Fibroblast of lung (primary cell): ENCODE measurements at places on chromosomes 12 and 14. TPM values are rescaled to one million over a fixed set of nuclear protein-coding genes. Genes with fewer than 3 reads are reported as not detected.

Gene RFLNA
- total RNA-seq, result 0.26 TPM in 1 of 2 replicates, not detected in the other

Gene NRIP2
- total RNA-seq, result under 0.01 and 0.17 TPM in 2 replicates

Gene KIF5A
- total RNA-seq, result 0.51 and 1.3 TPM in 2 replicates

Gene PPP2R5C
- total RNA-seq, result 82.7 and 86.0 TPM in 2 replicates

Gene ANKRD33
- under 0.01 TPM in 1 of 2 replicates, not detected in the other for total RNA-seq

Gene GPHN
- total RNA-seq, result 9.8 and 13.9 TPM in 2 replicates

Gene GPR162
- 11.1 and 11.8 TPM in 2 replicates for total RNA-seq

Gene CBLN3
- total RNA-seq, result 2.6 and 5.3 TPM in 2 replicates

Gene STX2
- total RNA-seq, result 35.2 and 40.6 TPM in 2 replicates

Gene KLRG1
- total RNA-seq, result 1.0 and 1.8 TPM in 2 replicates

Gene KRT6C
- total RNA-seq, result not detected in 2 replicates

Gene MMP17
- 10.8 and 13.5 TPM in 2 replicates for total RNA-seq

Gene IQSEC3
- 0.77 and 1.3 TPM in 2 replicates for total RNA-seq

Gene SYNE3
- total RNA-seq, result 15.9 and 24.1 TPM in 2 replicates

Gene MBIP
- total RNA-seq, result 11.0 and 14.2 TPM in 2 replicates

Gene APEX1
- total RNA-seq, result 66.6 and 86.5 TPM in 2 replicates

Gene GDF3
- not detected in 2 replicates for total RNA-seq

Gene KLC1
- 138 and 219 TPM in 2 replicates for total RNA-seq

Gene CYP46A1
- under 0.01 and 0.33 TPM in 2 replicates for total RNA-seq

Gene GLT8D2
- 12.6 and 36.3 TPM in 2 replicates for total RNA-seq

Gene RIMBP2
- total RNA-seq, result under 0.01 and 0.17 TPM in 2 replicates

Gene TM9SF1
- 49.6 and 61.6 TPM in 2 replicates for total RNA-seq

Gene PLA2G1B
- 0.51 TPM in 1 of 2 replicates, not detected in the other for total RNA-seq

Gene PDZRN4
- not detected in 2 replicates for total RNA-seq

Gene AREL1
- total RNA-seq, result 23.4 and 28.2 TPM in 2 replicates

Gene SMCO3
- total RNA-seq, result 0.17 TPM in 1 of 2 replicates, not detected in the other

Gene TMED10
- total RNA-seq, result 173 and 223 TPM in 2 replicates

Gene AKAP5
- total RNA-seq, result 0.17 and 0.26 TPM in 2 replicates

Gene PIK3C2G
- not detected in 2 replicates for total RNA-seq

Gene KLRB1
- not detected in 2 replicates for total RNA-seq

Gene CIROP
- total RNA-seq, result 0.17 and 1.0 TPM in 2 replicates

Gene SERPINA6
- not detected in 2 replicates for total RNA-seq

Gene LRP10
- total RNA-seq, result 71.9 and 95.5 TPM in 2 replicates

Gene DPPA3
- not detected in 2 replicates for total RNA-seq

Gene KLRC1
- under 0.01 TPM in 1 of 2 replicates, not detected in the other for total RNA-seq

Gene OTX2
- not detected in 2 replicates for total RNA-seq

Gene SLC39A2
- 0.17 and 0.26 TPM in 2 replicates for total RNA-seq

Gene IAPP
- total RNA-seq, result not detected in 2 replicates

Gene ASCL1
- not detected in 2 replicates for total RNA-seq

Gene MSI1
- under 0.01 TPM in 1 of 2 replicates, not detected in the other for total RNA-seq
